ENCODE measurements at places on chromosomes 11 and 22. TPM values are rescaled to one million over a fixed set of nuclear protein-coding genes. Genes with fewer than 3 reads are reported as not detected.

Gene SAA1
- total RNA-seq = not detected

Gene DNHD1
- 22.4 TPM for total RNA-seq

Gene CHRNA10
- 3.4 TPM for total RNA-seq

Gene OR51B2
- total RNA-seq = not detected

DNA sequence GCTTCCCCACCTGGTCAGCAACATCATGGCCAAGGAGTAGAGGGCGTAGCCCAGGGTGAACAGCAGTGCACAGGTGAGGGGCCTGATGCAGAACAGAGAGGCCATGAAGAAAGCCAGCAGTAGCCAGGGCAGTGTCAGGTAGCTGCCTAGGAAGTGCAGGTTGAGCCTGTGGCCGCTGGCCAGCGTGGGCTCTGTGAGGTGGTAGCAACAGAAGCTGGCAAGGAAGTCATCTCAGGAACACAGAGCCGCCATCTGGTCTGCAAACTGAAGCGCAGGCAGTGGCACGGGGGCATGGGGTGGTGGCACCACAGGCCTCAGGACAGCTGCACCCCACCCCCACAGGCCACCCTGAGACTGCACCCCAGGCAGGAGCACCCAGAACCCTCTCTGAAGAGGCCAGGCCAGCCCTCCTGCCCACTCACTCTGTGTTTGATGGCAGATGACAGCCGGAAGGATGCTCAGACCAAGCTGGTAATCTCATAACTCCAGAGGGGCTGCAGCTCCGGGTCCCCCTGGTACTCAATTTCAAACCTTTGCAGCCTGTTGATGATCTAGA, 95.3 kb downstream of the MED15 start:
- no peak for DNase-seq
- no peaks in the 10 kb centered on the region for H3K27me3 ChIP-seq
- H3K4me3 ChIP-seq = no peak overlapping the region
- H3K4me1 ChIP-seq = peaks cover 19% of the 10 kb centered on the region
- no peak overlapping the region for H3K27ac ChIP-seq

- H3K27ac ChIP-seq = no peak overlapping the region
- no peak for DNase-seq
- no peaks in the 10 kb centered on the region for H3K36me3 ChIP-seq
- H3K4me1 ChIP-seq = no peaks in the 10 kb centered on the region
Measured at GRCh38 chr22:19275104-19275503, 16.4 kb downstream of the CLTCL1 start.

- peaks cover 38% of the 10 kb centered on the region for H3K36me3 ChIP-seq
- no peak overlapping the region for H3K4me3 ChIP-seq
- H3K27me3 ChIP-seq = no peaks in the 10 kb centered on the region
- H3K27ac ChIP-seq = no peak overlapping the region
- peaks cover 13% of the 10 kb centered on the region for H3K4me1 ChIP-seq
- DNase-seq = no peak
Measured at GRCh38 chr11:32935462-32936029, 42.9 kb downstream of the QSER1 start.

DNA sequence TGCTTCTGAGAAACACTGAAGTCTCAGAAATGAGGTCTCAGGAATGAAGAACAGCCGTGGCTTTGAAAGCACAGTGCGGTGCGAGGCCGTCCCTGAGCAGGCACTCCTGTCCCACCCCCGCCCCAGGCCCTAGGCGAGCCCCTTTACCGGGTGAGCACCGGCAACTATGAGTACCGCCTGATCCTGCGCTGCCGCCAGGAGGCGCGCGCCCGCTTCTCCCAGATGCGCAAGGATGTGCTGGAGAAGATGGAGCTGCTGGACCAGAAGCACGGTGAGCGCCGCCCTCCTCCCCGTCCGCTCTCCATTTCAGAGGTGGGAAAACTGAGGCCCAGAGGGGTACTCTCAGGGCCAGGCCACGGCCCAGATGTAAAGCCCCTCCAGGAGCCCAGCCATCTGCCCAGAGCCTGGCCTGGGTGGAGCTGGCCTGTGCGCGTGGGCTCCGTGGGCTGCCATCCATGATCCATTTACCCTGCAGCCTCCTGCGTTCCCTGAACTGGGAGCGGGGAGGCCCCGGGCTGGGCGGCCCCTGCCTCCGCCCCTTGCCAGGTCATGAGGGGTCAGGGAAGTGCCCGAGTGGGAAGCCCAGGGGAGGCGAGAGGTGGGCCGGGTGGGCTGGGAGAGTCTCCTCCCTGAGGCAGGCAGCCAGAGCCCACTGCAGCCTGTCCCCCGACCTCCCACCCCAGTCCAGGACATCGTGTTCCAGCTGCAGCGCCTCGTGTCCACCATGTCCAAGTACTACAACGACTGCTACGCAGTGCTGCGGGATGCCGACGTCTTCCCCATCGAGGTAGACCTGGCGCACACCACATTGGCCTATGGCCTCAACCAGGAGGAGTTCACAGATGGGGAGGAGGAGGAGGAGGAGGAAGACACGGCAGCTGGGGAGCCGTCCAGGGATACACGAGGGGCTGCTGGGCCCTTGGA, 9.5 kb downstream of the SLC16A8 start:
- no peaks in the 10 kb centered on the region for H3K36me3 ChIP-seq
- H3K4me1 ChIP-seq = no peaks in the 10 kb centered on the region
- no peak for DNase-seq
- H3K27me3 ChIP-seq = no peaks in the 10 kb centered on the region
- no peak overlapping the region for H3K4me3 ChIP-seq

- H3K4me1 ChIP-seq = no peaks in the 10 kb centered on the region
- no peaks in the 10 kb centered on the region for H3K36me3 ChIP-seq
- H3K27ac ChIP-seq = no peak overlapping the region
- peaks cover 36% of the 10 kb centered on the region for H3K27me3 ChIP-seq
Measured at GRCh38 chr11:10388574-10388973, 66.5 kb upstream of the AMPD3 start.
